GM04504 (cell line): ENCODE measurements at places on chromosomes 3 and 15.
A peak's percentile ranks its signal among the peaks of the same experiment; 100 is the strongest.

- no peak for DNase-seq
Measured at GRCh38 chr3:140164922-140165590, 230.1 kb downstream of the CLSTN2 start.

DNA sequence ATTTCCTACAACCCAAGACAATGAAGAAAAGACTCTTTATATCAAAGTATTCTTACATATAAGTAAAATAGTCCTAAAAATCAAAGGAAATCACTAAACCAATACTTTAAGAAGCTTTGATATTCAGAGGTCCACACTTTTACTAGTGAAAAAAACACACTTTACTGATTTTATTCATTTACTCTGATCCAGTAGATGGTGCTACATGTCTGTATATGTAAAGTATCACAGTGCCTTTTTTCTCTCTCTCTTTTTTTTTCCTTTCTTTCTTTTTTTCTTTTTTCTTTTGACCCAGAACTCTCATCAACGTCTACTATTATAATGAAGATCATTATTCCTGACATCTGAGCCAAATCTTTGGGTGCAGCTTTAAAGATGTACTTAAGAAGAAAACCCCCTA, 10.8 kb upstream of the CCDC39 start:
- no peak for DNase-seq

GRCh38 chr15:80883641-80884040, 104.5 kb downstream of the CEMIP start:
- no peak for DNase-seq

- DNase-seq = no peak
Measured at GRCh38 chr3:106140431-106140830, 271.6 kb upstream of the CBLB start.

- DNase-seq = no peak
Measured at GRCh38 chr15:92393071-92393979, at the start of gene ST8SIA2. Gene ST8SIA2 (plus strand): TSS chr15:92393881. CDS start chr15:92394065, 184 bp downstream.

GRCh38 chr15:27330326-27330725, 359.3 kb downstream of the GABRG3 start:
- no peak for DNase-seq

- no peak for DNase-seq
Measured at GRCh38 chr15:59611276-59612260, at the start of gene GCNT3. Gene GCNT3 (plus strand): TSS chr15:59611783. CDS start chr15:59618239, 6,456 bp downstream.

DNA sequence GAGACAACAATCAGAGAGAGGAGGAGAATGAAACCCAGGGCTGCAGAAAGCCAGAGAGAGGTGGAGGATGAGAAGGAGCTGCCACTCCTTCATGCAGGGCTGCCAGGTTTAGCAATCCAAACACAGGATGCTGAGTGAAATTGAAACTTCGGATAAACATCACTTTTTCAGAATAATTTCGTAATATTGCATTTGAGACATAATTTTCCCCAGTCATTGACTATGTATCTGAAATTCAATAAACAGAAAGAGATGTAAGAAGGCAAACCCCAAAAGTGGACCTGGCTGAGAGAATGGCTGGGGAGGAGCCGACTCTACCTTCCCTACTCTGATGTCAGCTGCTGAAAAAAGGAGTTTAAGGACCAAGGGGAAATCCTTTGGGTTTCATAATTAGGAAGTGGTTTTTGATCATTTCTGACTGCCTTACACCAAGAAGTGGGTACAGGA, 33.8 kb downstream of the SLC9A9 start:
- DNase-seq = no peak

DNA sequence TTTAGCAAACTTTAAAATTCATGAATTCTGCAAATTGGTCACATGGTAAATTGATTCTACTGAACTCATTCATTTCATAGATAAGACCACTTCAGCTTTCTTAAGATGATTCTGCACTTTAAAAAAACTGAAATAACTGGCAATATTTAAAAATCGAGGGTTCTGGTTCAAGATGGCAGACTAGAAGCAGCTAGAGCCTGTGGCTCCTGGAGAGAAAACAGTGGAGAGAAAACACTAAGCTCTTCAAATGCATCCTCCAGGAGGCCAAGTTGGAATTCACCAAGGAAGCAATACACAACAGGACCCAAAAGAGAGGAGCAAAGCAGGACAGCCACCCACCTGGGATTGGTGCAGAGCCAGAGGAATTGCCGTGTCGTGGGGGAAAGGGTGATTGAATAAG, 132.1 kb downstream of the SPATA16 start:
- no peak for DNase-seq

DNA sequence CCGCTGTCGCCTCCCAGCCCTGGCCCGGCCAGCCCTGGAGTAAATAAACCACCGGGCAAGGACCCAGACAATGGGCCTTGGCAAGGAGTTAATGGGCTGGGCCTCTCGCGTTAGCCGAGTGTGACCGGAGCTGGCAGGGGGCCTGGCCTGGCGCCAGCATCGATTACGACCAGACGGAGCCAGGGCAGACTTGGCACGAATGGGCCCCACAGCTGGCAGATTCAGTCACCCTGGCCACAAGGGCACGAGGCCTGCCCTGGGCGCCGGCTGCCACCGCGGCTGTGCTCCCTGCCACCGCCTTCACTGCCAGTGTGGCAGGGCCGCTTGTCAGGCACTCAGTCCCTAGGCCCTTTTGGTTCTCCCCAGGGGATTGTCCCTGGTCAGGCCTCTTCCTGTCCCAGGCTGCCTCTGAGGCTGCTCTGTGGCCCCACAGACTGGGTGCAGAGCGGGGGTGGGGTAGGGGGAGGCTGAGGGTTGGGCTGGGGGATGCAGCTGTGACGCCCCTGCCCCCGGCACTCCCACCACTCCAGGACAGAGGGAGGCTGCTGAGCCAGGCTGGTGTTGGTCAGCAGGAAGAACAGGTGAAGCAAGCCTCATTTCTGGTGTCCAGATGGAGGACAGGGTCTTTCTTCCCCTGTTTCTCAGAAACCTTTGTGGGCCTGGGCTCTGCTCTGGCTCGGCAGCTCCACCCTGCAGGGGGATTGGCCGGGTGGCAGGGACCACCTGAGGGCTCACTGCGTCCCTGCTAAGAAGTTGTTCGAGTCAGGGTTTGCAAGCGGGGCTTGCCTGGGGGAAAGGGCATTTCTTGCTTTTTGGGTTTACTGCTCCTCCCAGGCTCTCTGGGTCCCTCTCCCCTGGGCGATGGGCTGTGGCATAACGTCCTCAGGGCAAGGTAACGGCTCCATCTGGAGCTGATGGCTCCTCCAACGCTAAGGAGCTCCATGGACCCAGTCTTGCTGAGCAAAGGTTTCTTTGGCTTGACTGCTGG, 30.5 kb upstream of the SRP14 start:
- DNase-seq = peak; percentile 62

DNA sequence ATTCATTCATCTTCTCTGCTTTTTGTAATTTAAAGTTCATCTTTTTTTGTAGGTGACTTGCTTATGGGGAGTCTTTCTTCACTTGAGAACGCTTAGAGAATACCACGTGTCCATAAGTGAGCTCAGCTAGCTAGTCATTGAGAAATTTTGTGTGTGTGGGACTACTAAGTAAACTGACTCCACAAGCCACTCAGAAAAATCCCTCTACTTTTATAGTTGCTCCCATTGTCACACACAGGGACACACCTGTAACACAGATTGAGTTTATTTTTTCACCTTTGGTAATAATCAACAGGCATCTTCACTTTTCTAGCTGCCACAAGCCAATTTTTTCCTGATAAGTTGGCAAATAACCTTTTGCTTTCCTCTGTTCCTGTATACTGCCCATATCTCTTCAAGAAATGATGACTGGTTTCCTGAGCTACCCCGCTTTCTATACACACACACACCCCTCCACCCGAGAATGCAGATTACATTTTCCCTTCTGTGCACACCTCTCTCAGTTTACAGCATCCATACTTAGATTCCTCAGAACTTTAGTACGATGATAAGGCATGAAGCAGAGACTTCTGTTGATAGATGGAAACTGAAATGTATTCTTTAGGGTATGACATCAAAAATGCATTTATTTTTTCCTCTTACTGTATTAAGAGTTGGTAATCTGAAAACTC, 4.6 kb downstream of the TSC22D2 start:
- no peak for DNase-seq
